H1 (cell line): ENCODE measurements at places on chromosomes 4 and X. TPM values are rescaled to one million over a fixed set of nuclear protein-coding genes. Genes with fewer than 3 reads are reported as not detected.

- no peak for DNase-seq
Measured at GRCh38 chrX:105150036-105150435, 70.5 kb downstream of the TEX13A start.

TSPAN7 gene
- total RNA-seq: 31.7 and 32.1 TPM in 2 replicates

GRCh38 chr4:124749421-124749820 lies 36.9 kb upstream of the ANKRD50 start:
- no peak for DNase-seq

GRCh38 chr4:48015678-48016077 lies 803 bp downstream of the CNGA1 start:
- DNase-seq: no peak

DNA sequence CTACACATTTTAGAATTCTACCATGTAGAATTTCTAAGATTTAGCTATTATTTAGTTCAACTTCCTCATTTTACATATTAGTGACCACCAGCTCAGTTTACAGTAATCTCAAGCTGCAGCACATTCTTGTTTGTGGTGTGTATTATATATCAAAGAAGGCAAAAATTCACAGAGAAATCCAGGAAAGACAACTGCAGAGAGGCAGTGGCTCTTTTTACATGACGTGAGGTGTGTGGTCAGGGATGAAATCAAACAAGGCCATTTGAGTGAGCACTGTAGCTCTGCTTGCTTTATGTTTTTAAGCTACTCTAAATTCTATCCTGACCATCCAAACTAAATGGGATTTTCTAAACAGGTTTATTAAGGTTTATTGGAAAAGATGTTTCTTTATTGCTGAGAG lies 71.1 kb downstream of the COL25A1 start:
- DNase-seq: no peak

BMP15 gene
- not detected in 2 replicates for total RNA-seq

DNA sequence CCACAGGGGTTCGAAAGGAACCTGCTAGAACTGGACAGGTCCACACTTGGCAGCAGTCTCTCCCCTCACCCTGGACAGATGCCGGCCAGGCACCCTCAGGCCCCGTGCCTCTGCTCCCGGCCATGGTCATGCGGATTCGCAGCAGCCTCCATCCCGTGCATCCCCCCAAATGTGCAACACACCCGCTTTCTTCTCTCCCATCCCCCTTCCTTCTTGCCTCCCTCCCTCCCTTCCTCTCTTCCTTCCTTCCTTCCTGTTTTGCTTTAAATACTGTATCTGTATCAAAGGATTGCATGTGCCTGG lies 35.0 kb upstream of the HMX1 start:
- no peak for DNase-seq

C4orf33 gene
- 3.8 and 6.0 TPM in 2 replicates for total RNA-seq

GRCh38 chr4:24991015-24991414 lies 39.7 kb downstream of the LGI2 start:
- no peak for DNase-seq

EXOC1L gene
- total RNA-seq: not detected in 2 replicates

GRCh38 chrX:109826954-109827708 lies 94.1 kb upstream of the ACSL4 start:
- no peak for DNase-seq

SLC2A9 gene
- 0.20 and 0.44 TPM in 2 replicates for total RNA-seq

GRCh38 chrX:93791304-93791703 lies 117.3 kb downstream of the FAM133A start:
- DNase-seq: no peak

DNA sequence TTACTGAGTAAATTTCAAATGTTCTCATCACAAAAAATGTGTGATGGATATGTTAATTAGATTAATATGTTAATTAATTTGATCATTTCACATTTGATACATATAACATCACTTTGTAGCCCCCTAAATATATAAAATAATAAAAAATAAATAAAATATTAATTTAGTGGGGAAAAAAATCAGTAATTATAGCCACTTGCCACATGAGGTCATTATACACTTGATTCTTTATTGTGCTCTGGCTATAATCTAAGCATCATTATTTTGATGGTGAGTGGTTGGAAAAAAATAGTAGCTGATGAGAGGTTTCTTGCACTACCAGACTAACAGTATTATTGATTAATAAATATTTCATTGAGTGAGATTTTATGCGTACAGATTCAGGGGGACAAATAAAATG lies 57.4 kb downstream of the DCK start:
- DNase-seq: no peak
